ENCODE measurements at places on chromosomes 2 and 18.

- peak; percentile 29 for DNase-seq
Observed at GRCh38 chr18:24726727-24727492, 266.5 kb downstream of the HRH4 start.

GRCh38 chr2:143802871-143803650 lies 673.8 kb downstream of the ARHGAP15 start:
- DNase-seq: peak; percentile 28

GRCh38 chr18:51480407-51481261 lies 283.2 kb upstream of the MEX3C start:
- no peak for DNase-seq

- no peak for DNase-seq
Observed at GRCh38 chr2:230312638-230313037, 14.4 kb upstream of the SP140L start.

DNA sequence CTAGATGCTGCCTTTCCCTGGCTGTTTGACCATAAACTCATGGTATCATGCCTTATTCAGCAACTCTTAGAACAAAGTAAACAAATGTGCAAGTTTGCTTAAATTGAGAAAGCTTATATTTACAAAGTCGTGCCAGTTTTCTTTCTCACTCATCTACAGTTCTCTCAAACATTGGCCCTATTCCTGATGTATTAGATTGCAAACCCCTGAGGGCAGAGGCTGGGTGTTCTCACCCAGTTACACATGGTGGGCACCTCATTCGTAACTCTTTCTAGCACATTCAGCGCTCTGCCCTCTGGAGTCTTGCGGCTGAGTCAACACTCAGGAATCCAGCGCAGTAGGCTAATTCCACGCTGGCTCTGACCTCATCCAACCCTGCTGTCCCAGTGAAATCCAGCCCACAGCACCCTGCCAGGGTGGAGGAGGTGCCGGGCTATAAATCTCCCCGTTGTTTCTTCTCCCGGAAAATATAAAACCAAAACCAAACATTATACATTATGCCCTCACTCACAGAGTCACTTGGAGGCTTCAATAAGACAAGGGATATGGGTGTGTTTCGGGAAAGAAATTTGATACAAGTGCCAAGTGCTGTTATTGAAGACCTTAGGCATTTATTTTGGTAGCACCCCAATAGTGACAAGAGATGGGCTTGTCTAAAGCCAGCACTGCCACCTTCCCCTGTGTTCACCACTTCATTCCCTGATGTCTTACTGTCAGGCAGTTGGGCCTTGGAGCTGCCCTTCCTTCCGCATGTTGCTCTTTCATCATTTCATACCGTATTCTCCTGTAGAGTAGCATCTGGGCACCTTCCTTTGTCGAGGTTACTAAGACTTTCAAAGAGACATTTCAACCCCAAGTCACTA lies 287.4 kb downstream of the PRKCE start:
- DNase-seq: no peak

- DNase-seq: peak; percentile 42
Observed at GRCh38 chr2:207833251-207833751, 63.6 kb upstream of the FZD5 start.

DNA sequence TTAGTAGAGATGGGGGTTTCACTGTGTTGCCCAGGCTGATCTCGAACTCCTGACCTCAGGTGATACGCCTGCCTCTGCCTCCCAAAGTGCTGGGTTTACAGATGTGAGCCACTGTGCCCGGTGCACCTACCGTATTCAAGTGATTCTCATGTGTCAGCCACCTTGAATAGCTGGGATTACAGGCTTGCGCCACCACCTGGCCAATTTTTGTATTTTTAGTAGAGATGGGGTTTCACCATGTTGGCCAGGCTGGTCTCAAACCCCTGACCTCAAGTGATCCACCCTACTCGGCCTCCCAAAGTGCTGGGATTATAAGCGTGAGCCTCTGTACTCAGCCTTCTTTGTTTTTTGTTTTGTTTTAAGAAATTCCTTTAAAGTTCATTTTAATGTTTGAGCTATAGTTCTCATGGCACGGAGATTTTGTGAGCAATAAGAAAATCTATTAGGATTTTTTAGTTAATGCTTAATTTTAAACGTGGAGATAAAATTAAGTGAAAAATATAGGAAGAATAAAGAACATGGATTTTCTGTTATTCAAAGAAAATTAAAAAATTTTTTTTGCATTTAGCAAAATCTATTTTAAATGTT lies 242.6 kb downstream of the PHLPP1 start:
- DNase-seq: no peak

GRCh38 chr2:26627350-26628105 lies 13.6 kb downstream of the CIB4 start:
- no peak for DNase-seq

DNA sequence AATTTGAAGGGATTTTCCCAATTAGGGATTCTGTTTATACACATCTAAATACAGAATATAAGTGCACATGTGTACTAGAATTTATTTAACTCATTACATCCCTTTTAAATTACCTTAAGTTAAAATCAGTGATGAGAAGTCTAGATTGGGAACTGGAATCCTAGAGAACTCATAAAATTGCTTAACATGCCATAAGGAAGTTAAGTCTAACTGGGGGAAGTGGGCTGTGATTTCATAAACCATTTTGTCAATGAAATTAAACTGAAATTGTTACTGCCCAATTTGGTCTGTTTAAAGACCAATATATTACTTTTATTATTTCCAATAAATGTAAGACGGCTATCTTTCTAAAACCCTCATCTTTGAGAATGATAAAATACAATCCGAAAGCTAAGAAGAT lies 72.3 kb upstream of the CD226 start:
- DNase-seq: no peak

- DNase-seq: no peak
Observed at GRCh38 chr2:199833525-199833924, 17.5 kb downstream of the FTCDNL1 start.

Measured in GM19239 (cell line).